ENCODE measurements at places on chromosomes 5 and 9.
A peak's percentile ranks its signal among the peaks of the same experiment; 100 is the strongest.

DNA sequence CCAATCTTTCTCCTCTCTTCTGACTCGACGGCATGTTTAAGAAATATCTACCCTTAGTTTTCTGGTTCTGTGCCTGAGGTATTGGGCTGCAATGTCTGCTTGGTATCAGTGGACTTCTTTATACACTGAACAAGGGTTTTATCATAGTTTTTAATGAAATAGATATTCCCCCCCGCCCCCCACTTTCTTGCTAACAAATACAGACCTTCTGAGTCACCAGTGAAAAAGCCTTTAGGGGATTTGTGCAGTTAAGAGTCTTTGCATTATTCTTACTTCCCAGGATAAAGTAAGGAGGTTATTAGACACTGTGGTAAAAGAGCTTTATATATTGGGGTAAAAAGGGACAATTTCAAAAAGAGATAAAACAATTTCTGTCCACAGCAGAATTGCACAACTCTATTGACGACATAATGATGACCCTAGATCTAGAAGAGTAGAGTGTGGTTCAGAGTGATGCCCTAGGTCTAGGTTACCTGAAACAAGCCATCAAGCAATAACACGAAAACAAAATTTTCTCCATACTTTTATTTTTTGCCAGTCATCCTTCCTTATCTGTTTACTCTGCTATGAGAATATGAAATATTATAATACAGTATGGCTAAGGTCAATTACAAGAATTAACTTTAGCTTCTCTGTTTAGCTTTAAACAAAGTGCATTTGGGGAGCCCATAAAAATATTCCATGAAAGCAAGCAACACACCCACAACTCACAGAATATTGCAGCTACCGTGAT, 110.7 kb downstream of the PLK2 start:
- no peak for DNase-seq

DNA sequence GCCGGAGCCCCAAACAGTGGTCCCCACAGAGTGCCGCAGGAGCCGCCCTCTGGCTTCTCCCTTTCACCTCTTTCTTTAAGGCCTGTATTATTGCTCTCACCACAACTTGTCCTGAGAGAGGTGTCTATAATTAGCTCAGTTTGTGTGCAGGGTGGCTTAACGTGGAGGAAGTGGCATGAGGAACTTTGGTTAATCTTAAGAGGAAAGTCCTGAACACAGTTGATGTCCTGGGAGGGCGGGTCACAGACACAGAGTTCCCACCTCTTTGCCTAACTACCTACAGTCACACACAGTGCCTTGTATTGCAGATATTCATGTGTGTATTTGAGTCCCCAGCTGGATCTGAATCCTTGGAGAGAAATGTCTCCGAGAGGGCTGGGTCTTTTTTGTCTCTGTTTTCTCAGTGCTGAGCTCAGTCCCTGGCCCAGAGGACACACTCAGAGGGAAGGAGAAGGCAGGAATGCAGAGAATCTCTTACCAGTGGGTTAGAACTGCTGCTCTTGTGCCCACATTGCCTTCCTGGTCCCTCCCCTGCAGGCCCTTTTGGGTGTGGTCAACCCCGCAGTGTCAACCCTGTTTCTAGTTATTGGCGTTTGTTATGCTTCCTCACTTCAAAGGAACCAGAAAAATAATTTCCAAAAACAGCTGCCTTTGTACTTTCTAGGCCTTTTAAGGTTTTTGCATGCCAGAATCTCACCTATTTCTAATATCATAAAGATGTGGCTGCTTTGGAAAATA, 392.5 kb downstream of the KDM4C start:
- no peak for DNase-seq

DNA sequence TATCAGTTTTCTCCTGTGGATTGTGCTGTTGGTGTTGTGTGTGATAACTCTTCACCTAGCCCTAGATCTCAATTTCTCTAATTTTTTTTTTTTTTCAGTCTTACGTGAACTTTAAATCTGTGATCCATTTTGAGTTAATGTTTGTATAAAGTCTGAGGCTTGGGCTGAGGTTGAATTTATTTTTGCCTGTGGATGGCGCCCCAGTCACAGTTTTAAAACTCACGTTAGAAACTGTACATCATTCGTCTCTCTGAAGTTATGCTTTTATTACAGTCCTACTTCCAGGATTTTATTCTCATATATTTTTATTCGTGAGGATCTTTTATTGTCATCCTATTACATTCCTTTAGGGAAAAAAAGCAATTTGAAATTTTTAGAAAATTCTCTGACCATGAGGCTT, 103.1 kb downstream of the EHMT1 start:
- no peak for DNase-seq

GRCh38 chr5:72108202-72109061, 1.2 kb downstream of the MAP1B start:
- peak; percentile 11 for DNase-seq

GRCh38 chr5:65418661-65419060, 63.1 kb downstream of the ADAMTS6 start:
- no peak for DNase-seq

DNA sequence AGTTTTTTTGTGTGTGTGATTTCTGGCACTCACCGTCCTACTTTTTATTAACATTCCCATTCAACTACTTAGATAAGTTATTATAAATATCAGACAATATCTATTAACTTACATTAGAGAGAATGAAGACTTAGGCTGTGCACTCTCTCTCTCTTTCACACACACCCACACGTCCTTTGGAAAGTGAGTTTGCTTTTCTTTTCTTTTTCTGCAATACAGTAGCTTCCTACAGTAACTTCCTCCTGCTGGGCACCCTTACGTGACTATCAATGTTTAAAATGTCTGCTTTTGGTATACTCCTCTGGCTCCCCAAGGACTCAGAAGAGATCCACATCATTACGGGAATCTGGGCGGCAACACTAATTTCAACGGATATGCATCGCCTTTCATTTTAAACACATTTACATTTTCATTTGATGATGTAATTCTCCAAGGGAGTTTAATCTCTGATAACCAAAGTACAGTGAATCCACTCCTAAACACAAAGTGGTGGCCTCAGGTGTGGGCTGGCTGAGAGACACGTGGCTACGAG, 179.5 kb downstream of the MAPKAP1 start:
- no peak for DNase-seq

DNA sequence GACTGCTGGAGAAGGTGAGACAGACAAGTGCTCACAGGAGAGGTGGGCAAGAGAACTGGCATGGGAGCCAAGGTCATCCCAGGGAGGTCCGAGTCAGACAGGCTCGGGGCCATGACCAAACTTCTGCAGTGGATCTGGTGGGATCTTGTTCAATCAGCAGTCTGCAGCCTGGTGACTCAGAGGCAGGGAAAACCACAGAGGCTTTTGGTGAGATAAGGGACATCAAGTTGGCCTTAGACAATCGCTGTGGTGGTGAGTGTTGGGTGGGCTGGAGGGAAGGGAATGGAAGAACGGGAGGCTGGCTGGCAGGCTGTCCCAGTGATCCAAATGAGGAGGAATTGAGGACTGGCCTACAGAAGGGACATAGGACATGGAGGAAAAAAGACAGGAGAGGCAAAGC, 123.8 kb downstream of the TMEM174 start:
- DNase-seq = no peak

DNA sequence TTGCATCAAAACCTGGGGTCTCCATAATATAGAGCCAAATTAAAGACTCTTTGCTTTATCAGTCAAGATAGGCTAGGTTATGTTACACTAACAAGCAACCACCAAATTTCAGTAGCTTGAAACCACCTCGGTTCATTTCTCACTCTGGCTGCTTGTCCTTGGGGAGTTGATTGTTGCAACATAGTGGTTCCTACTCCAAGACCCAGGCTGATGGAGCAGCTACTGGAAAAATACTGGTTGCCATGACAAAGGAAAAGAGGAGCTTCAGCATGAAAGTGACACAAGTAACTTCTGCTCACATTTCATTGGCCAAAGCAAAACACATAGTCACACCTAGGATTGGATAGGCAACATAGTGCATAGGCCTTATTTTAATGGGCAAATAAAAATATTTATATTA, 18.5 kb upstream of the RCL1 start:
- DNase-seq = no peak

DNA sequence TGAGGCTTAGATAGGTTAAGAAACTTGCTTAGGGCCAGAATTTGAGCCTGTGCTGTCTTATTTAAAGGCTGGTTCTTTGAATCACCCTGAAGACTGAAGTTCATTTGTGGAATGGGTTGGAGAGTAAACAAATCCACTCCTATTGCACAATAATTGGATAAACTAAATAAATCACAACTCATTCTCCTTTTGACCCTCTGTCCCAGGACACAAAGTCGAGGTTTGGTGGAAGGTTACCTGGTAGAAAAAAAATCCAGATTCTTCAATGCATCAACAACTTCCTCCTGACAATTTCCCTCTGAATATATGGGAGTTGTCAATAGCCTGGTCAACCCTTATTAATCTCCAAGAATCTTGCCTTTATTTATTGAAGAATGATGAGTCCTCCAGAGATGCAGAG, 28.9 kb downstream of the TBC1D2 start:
- DNase-seq = no peak

- DNase-seq = no peak
These were observed 70.6 kb downstream of the ADAMTS2 start for GRCh38 chr5:179274321-179275315.

DNA sequence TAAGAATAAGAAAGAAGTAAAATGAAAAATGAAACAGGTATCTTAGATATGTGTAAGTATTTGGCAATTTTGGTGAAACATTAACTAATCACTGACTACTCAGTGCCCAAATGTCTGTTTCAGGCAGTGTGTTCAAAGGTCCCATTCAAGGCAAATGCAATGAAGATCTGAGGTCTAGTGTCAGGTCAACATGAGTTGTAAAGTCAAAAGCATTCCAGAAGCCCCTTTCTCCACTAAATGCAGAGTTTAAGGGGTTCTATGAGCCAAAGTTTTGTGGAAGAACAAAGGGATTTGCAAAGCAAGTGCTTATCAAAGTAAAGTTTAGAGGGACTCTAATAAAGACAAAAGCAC, 71.0 kb upstream of the GPBP1 start:
- no peak for DNase-seq

GRCh38 chr9:137642118-137642601, 23.4 kb downstream of the EHMT1 start:
- DNase-seq = no peak

DNA sequence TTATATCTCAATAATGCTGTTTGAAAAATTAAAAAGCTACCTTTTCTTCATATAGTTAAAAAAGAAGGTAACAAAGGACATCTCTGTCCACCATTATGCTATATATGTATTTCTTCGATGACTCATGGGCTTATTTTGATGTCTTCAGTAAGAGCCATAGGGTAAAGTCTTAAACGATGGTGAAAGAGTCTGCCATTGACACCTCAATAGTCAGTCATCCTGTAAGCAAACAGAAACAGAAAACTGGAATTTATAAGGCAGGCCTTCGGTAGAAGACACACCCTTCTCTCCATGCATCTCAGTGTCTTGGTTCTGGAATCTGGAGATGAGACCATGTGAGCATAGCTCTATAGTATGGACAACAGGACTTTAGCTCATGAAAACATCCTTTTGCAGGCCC, 87.0 kb upstream of the ZNF462 start:
- no peak for DNase-seq

GRCh38 chr9:17589771-17590170, 10.9 kb downstream of the SH3GL2 start:
- DNase-seq = no peak

DNA sequence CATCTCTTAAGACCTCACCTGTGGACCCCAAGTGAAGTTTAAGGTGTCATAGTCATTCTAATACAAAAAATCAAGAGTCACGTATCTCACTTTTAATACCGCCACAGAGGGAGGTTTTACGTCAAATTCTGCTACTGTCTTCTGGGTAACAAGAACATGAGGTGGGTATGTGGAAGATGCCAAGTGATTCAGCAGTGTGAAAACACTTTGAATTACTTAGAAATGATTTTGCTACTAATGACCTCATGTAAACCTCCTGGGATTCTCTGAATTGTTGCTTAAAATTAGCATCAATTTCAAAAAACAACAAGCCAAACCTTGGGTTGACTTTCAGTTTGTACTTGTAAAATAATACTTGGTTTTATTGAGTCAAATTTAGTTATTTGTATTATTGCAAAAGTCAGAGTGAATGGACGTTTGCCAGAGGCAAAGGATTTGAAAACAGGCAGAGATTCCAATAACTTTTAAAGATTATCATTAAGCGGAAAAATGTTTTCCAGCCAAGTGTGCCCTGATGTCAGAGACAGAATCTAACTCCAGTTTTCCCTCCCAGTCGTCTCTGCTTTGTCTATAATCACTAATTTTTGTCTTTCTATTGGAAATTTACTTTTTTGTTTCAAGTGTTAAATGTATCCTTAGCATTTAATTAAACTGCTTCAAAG, 8.8 kb downstream of the DMRT2 start:
- no peak for DNase-seq

GRCh38 chr5:88602584-88602983, 280.4 kb downstream of the MEF2C start:
- DNase-seq = peak; percentile 11

DNA sequence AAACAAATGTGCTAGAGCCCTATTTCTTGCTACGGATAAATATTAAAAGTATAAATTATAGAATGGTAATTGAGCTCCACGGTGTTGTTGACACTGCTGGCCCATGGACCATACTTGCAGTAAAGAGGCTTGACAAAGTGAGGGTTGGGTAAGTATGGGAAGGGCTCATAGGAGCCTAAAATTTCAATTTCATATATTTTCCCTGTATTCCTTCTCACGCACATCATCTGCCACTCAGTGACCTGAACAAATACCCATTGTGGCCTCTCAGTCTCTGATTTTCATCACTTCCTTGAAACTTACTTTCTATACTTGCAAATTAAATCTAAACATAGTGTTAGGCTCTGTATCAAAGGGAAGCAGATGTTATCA, 116.5 kb downstream of the PIK3R1 start:
- DNase-seq = no peak

DNA sequence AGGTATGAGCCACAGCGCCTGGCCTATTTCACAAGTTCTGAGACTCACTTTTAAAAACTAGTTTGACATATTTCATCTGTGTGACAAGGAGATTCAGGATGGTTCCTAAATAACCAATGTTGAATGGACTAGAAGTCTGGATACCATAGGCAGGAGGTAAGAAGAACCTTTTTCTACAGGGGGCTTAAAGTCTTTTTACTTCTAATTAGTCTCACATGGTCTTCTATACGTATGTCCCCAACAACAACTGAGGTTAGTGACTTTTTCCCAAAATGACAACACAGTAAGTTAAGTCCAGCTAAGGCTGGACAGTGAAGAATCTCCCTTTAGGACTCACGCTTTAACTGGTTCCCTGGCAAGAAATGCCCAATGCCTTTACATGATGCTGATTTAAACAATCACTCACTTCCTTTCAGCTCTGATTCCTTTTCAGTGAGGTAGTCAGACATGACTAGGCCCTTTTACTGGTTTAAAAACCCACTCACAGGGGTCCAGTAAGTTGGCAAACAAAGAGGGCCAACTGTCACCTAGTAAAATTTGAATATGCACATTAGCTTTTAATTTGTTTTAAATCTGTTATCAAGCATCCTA, 12.1 kb upstream of the HAUS6 start:
- DNase-seq = no peak

- DNase-seq = no peak
These were observed 2.5 kb downstream of the RAPGEF1 start for GRCh38 chr9:131737426-131737825.

Data from activated T-cell treated with anti-CD3 and anti-CD28 coated beads for 48 hours (primary cell).